ENCODE measurements at places on chromosomes 6 and 20.

DNA sequence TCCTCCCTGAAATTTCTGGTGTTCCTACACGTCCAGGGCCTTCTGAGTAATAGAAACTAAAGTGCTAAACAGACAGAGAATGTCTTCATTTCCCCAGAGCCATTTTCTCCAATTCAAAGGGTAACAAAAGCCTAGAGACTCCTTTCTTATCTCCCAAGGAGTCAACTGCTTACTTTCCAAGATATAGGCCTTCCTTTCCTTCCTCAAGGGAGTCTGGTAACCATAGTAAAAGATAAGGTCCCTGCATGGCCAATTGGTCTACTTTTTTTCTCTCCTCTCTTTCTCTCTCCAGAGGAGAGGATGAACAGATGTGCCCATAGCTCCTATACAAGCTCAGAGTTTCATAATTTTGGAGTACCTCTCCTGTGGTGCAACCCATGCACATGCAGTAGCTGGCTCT, 185.7 kb downstream of the ASCC3 start:
- no peak for DNase-seq

DNA sequence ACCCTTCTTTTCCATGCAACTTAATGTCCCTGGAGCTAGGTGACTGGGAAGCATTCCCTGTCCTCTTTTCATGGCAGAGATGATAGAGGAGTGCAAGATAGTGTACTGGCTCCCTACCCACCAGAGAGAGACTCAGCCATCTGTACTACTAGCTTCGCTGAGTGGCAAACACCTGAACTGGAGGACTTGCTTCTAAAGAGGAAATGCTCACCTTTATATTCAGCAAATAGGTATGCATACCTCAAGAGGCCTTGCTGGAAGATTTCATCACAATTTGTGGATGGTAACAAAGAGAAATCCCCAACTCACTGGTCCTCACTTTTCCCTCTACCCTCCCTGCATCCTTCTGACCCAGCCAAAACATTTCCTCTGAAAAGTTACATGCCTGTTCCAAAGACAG, 124.1 kb downstream of the FOXA2 start:
- no peak for DNase-seq

DNA sequence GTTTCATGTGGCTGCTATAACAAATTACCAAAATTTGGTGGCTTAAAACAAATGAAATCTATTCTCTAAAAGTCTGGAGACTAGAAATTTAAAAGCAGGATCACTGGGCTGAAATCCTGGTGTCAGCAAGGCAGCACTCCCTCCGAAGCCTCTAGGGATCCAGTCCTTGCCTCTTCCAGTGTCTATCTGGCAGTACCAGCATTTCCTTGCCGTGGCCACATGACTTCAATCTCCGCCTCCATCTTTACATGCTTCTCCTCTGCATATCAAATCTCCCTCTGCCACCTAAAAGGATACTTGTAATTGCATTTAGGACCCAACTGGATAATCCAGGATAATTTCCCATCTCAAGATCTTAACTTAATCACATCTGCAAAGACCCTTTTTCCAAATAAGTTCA, 30.2 kb downstream of the ARHGAP18 start:
- no peak for DNase-seq

DNA sequence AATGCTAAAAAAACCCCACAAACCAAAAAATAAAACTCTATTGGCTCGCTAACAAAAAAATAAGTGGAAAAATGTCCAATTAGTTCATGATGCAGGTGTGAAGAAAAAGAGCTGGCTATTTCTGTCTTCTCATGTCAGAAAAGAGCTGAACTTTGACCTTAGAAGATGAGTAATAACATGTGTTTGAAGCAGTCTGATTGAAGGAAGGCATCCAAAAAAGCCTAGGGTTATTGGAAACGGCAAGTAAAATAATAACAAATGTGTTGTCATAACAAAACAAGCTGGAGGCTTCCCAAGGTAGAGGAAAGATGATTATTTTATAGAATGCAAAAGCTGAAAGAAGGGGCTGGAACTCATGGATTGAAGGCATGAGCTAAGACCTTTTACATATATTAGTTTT, 94.4 kb upstream of the FAM184A start:
- no peak for DNase-seq

DNA sequence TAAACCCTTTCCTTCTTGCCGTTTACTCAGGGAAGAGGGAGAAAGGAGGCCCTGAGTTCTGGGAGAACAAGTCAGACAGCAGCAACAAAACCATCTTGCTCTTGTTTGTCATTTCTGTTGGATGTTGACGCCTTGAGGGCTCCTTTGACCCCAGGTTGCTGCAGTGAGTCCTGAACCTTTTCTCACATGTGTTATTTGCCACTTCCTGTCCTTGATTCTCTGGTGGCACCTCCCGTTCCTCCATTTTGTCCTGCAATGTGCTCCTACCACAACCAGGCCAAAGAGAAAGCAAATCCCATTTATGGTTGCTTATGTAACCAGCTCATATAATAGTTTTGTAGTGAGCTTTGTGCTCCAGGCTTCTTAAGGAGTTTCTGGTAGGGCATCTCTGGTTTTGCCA, 66.6 kb upstream of the ADGRF4 start:
- DNase-seq, result no peak

DNA sequence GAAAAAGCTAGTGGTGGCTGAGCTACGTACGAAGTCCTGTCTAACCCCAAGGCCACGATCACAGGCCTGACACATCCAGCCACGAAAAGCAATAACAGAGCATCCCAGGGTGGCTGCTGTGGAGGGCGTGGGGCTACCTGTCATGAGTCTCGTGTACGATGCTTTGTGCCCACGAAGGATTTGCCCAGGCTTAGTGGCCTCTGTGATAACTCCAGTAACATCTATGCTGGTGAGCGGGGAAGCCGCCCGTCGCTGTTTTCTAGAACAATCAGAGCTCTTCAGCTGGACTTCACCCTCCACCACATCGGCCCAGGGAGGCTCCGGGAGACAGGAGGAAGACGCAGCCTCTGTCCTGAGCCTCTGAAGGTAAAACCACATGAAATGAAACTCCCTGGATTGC, 250.5 kb downstream of the TAF4 start:
- no peak for DNase-seq

DNA sequence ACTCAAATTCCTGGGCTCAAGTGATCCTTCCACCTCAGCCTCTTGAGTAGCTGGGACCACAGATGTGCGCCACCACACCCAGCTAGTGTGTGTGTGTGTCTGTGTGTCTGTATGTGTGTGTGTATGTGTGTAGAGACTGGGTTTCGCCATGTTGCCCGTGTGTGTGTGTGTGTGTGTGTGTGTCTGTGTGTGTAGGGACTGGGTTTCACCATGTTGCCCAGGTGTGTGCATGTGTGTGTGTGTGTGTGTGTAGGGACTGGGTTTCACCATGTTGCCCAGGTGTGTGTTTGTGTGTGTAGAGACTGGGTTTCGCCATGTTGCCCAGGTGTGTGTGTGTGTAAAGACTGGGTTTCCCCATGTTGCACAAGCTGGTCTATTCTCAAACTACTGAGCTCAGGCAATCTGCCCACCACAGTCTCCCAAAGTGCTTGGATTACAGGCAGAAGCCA, 28.3 kb downstream of the CDK5RAP1 start:
- DNase-seq, result no peak

GRCh38 chr6:158574800-158575199, 14.9 kb downstream of the TMEM181 start:
- no peak for DNase-seq

DNA sequence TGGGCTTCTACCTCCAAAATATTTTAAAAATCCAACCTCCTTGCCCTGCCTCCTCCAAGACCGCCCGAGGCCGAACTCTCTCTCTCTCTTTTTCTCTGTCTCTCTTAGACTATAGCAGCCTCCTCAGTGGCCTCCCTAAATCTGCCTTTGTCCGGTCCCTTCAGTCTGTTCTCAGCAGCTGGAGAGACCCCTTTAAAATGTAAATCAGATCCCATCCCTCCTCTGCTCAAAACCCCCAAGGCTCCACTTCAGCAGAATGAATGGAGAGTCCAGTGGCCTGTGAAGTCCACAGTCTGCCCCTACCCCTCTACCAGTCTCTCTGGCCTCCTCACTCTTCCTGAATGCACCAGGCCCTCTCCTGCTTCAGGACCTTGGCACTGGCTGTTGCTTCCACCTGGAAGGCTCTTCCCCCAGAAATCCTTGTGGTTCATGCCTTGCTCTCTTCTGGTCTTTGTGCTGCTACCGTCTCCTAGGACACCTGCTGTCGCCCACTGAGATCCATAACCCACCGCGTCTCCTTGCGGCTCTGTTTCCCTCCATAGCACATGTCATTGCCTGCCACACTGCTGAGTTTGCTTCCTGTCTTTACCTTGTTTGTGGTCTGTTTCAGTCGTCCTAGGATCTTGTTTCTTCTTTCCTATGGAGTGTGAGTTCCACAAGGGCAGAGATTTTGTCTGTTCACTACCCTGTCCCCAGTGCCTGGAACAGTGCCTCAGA, 6.0 kb downstream of the MLN start:
- no peak for DNase-seq

GRCh38 chr6:89379281-89379680, 26.8 kb upstream of the UBE2J1 start:
- DNase-seq, result no peak

GRCh38 chr6:167027772-167028171, 28.6 kb downstream of the CEP43 start:
- DNase-seq, result no peak

Measured in NCI-H1048 (cell line).